Activated T-cell treated with anti-CD3 and anti-CD28 coated beads, Interleukin-2, amount 50 U/mL, for 4 hours (primary cell): ENCODE measurements at places on chromosomes 5 and 9.

GRCh38 chr5:1438871-1439270 lies 6.4 kb downstream of the SLC6A3 start:
- DNase-seq: no peak

- no peak for DNase-seq
Observed at GRCh38 chr5:42675602-42676001, 81.0 kb upstream of the CCDC152 start.

- no peak for DNase-seq
Observed at GRCh38 chr9:90489066-90489465, 153.6 kb downstream of the DIRAS2 start.

- no peak for DNase-seq
Observed at GRCh38 chr5:168401880-168402279, 84.4 kb upstream of the RARS1 start.

DNA sequence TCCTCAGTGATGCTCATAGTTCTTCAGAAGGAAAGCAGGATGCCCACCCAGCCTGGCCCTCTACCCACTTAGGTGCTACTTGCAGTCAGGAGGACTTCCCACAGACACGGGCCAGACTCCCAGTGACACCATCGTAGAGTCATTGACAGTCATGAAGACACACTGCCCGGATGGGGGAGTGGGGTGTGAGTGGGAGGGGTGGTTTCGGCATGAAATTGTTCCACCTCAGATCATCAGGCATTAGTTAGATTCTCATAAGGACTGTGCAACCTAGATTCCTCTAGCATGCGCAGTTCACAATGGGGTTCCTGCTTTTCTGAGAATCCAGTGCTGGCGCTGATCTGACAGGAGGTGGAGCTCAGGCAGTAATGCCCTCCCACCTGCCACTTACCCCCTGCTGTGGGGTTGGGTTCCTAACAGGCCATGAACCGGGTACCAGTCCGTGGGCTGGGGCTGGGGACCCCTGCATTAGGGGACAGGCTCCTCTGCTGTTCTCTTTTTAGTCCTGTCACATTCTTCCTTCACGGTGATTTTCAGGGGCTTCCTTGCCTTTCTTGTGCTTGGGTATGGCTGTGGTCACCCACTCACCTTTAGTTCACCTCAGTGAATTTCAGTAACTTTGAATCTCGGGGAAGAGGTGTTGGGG lies 88.2 kb upstream of the ANKRD55 start:
- peak; percentile 6 for DNase-seq

GRCh38 chr5:58855851-58856739 lies 273.2 kb downstream of the RAB3C start:
- DNase-seq: no peak

- DNase-seq: no peak
Observed at GRCh38 chr9:4137234-4137633, 162.6 kb downstream of the GLIS3 start.

DNA sequence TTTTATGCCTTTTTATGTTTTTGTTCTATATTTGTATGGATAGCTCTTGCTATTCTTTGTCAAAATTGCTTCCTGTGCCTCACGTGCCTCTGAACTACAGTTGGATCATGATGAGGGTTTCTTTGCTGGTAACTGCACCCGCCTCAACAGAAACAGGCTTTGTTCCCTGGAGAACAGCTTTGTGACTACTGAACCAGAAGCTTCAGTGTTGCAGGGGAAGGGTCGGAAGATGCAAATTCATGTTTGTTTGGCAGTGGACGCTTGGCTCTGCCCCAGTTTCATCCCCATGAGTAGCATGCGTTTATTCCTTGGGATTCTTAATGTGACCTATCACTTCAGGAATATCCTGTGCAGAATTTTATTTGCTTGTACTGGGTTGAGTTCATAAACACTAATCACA lies 959.1 kb upstream of the WWC1 start:
- DNase-seq: no peak

- DNase-seq: no peak
Observed at GRCh38 chr5:172757394-172758010, 13.5 kb downstream of the DUSP1 start.

- DNase-seq: no peak
Observed at GRCh38 chr9:114395334-114395617, 7.5 kb upstream of the AKNA start.

- no peak for DNase-seq
Observed at GRCh38 chr5:30343707-30344106, 849.8 kb upstream of the CDH6 start.

DNA sequence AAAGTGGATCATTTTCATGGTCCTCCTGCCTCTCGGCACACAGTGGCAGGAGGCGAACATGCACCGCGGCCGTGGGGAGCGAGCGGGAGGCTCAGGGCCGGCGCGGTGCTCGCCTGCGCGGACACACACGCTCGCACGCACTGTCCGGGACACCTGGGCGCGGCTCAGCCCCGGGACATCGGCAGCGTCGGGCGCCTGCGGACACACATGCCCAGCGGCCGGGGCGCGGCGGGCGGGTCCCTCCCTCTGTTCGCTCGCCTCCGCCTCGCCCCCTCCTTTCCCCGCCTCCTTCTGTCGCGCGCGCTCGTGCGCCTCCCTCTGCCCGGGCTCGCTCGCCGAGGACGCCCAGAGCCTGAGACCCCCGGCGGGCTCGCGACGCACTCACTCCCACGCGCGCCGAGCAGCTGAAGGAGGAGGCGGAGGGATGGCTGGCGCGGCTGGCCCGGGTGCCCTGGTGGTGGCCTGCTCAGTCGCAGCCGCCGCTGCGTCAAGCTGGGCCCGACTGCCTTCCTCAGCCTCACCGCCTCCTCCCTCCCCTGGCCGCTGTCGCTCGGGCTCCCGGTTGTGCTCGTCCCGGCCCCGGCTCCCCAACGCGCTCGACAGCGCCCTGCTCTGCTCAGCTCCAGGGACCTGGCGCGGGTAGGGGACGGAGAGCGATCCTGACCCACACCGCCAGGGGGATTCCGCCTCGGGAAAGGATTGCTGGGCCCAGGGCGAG lies at the start of gene FRMD3:
Gene FRMD3 (minus strand): TSS at position 230 of the 718 bp plus-strand sequence. CDS start 170 bp downstream, at position 60.
- no peak for DNase-seq

DNA sequence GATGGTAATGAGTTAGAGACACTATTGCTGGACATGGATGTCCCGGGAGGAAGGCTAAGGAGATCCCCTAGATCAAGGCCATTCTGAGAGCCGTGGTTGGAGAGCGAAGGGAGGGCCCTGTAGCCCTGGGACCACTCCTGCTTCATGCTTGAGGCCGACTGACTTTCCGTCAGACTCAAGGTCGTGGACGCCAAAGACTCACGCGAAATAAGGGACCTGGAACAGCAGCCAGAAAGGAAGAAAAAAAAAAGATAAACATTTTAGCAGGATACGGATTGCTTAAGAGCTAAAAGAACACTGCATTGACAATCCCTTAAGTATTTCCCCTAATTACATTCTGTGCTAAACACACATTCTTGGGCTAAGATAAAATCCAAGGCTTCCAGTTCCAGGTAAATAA lies 181.2 kb downstream of the GLIS3 start:
- DNase-seq: no peak

GRCh38 chr5:15897656-15898055 lies 281.9 kb downstream of the MARCHF11 start:
- DNase-seq: no peak

DNA sequence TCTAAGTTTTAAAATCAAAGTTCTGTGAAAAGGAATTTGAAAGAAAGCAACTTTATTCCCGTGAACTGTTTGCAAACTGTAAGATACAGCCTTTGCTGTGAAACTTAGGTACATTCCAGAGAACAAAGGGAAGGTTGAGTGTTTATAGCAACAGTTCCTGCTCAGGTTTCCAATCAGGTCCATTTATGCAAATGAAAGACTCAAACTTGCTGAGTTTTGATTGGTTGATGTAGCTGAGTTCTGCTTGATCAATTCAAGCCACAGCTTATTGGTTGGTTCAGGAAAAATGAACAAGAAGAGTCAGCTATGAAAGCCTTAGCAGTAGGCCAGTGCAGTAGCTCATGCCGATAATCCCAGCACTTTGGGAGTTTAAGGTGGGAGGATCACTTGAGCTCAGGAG lies 37.9 kb downstream of the SLC27A6 start:
- no peak for DNase-seq

DNA sequence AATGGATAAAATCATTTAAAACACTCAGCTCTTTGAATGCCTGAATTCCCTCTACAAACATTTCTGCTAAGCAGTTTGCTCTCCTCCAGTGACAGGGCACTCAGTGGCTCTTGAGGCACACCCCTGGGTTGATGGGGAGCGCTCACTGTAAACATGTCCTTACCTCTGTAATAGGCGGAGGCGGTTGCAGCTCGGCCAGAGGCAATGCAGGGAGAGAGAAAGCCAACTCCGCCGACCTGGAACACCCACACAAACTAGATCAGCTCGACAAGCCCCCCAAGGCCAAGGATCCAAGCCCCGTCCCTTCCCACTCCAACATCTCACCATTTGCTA lies 329 bp downstream of the CDC23 start:
- no peak for DNase-seq

DNA sequence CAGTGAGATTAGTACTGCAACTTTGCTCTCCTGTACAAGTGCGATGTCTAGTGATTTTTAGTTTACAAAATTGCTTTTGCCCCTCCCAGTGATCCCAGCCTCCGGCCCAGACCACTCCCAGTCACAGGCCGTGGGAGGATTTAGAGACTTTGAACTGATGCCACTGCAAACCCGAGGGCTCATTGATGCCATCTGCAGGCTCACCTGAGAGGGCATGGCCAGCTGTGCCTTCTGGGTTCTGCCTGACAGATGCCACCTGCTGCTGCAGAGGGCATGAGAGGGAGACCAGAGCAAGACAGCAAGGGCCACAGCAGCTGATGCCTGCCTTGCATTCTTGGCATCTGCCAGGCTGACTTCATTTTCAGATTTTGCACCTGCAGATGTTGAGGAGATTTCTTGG lies 593.8 kb downstream of the CDK5RAP2 start:
- DNase-seq: no peak

- DNase-seq: no peak
Observed at GRCh38 chr9:131323629-131324028, 34.1 kb downstream of the PLPP7 start.

GRCh38 chr5:127085371-127085770 lies 12.1 kb upstream of the C5orf63 start:
- DNase-seq: no peak

- DNase-seq: no peak
Observed at GRCh38 chr5:158450751-158451171, 591.8 kb upstream of the CLINT1 start.

DNA sequence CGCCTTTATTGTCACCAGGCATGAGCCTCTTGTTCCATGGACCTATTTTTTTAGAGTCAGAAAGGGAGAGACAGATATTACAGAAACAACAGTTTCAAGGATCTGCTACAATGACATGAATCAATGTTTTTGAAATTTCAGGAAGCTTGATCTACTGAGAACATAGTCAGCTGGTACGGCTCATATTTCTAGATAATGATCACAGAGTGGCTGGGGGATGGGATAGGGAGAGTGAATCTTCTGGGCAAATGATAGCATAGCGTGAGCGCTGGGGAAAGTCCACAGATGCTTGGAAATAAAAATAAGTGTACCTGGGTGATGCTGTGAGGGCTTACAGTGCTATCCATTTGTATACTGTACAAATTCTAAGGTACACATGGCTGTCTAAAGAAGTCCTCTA lies 340.4 kb downstream of the EBF1 start:
- no peak for DNase-seq

GRCh38 chr9:94900222-94901018 lies 173.9 kb downstream of the AOPEP start:
- DNase-seq: no peak

- no peak for DNase-seq
Observed at GRCh38 chr9:20396509-20396908, 225.8 kb downstream of the MLLT3 start.

- no peak for DNase-seq
Observed at GRCh38 chr9:133653638-133654037, 17.5 kb downstream of the DBH start.

DNA sequence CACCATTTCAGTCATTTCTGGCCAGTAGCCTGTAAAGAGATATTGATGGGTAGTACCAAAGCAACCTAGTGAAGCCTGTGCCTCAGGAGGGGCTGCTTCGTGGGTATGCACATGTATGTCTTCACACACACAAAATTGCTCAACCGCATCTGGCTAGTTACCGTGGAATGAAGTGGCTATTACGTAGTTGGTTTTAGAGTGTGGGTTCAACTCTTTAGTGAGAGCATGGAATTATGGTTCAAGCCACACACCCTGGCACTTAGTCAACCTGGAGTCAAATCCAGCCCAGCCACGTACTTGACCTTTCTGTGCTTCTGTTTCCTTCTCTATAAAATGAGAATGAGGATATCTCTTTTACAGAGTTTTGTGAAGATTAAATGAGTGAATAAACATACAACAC lies 174.9 kb downstream of the TTC39B start:
- DNase-seq: no peak

DNA sequence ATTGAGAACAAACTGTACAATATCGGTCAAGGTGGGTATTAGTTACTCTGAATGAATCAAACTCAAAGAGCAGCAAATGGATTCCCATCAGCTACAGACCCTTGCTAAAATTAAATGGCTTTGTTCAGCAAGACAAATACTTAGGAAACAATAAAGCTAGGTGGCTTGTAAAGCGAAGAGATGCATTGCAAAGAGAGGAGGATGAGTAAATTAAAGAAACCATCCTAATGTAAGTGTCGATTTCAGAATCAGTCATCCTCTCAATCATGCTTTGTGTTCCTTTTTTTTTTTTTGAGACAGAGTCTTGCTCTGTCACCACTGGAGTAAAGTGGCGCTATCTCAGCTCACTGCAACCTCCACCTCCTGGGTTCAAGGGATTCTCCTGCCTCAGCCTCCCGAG lies 359.2 kb upstream of the ZNF462 start:
- no peak for DNase-seq

DNA sequence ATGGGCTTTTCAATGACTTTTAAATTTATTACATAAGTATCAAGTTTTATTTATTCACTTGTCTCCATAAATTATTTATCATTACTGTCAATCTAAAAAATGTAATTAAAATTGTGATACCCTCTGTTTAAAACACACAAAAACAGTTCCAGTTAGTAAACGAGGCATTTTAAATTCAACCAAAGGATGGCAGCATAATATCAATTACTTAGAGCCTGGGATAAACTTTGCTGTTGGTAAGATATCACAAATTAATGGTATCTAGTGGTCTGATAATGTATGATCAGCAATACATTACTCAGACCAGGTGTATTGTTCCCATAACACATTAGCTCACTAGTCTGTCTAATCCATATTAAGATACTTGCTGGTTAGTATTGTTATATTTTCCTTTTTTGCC lies 9.6 kb upstream of the IFNE start:
- no peak for DNase-seq

DNA sequence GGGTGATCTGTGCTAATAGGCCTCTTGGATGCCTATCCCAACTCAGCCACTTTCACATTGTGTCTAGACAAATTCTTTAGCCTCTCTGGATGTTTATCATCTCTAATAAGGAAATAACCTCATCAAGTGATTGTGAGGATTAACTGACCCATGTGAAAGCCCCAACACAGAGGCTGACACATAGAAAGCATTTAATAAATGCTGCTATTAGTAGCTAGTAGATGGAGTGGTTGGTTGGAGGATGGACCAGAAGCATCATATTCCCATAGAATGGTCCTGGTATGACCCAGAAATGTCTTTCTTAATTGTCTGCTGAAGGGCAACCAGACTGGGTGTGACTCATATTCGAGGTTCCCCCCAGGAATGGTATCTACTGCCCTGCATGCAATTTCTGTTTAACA lies 124.4 kb downstream of the PIK3R1 start:
- DNase-seq: no peak

GRCh38 chr9:36400332-36401163 lies 479 bp upstream of the RNF38 start:
- peak; percentile 88 for DNase-seq
